A673 (cell line): ENCODE measurements at places on chromosomes 12 and 14. TPM values are rescaled to one million over a fixed set of nuclear protein-coding genes. Genes with fewer than 3 reads are reported as not detected.

TMEM121 gene
- 3.1 and 4.7 TPM in 2 replicates for total RNA-seq

C12orf42 gene
- total RNA-seq = not detected in 2 replicates

TMEM132C gene
- not detected in 2 replicates for total RNA-seq

TMEM132D gene
- total RNA-seq = not detected in 2 replicates

RASAL1 gene
- total RNA-seq = 0.32 TPM in 1 of 2 replicates, not detected in the other

GARIN6 gene
- not detected in 2 replicates for total RNA-seq

FAM90A1 gene
- total RNA-seq = not detected in 2 replicates

DNA sequence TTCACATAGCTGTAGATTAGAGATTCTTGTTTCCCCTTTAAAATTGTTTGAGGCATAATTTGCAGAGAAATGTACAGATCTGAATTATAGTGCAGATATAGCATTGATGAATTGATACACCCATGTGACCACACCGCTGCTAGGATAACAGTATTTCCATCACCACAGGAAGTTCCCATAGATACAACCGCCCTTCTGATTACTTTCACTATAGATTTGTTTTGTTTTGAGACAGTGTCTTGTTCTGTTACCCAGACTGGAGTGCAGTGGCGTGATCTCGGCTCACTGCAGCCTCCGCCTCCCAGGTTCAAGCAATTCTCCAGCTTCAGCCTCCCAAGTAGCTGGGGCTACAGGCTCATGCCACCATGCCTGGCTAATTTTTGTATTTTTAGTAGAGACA lies 8.8 kb upstream of the ASPG start:
- no peak for DNase-seq

DNA sequence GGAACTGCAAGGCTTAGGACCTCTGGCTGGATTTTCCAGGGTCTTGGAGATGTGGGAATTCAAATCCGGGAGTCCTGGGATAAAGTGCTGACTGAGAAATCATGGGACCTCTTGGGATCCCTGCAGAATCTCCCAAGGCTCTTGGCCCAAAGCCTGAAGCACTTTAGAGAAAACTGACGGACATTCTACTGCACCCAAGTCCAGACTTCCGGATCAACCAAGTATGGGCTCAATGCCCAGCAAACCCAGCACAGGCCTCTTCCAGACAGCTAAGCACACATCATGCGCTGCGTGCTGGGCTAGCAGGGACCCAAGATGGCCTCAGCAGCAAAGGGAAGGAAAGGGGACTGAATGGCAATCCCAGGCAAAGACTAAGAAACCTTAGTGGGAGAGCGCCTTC lies 85.0 kb downstream of the ACTN1 start:
- DNase-seq = no peak

- DNase-seq = no peak
Measured at GRCh38 chr14:56125772-56126636, 7.8 kb downstream of the PELI2 start.

GRCh38 chr14:85856430-85856829 lies 326.5 kb downstream of the FLRT2 start:
- no peak for DNase-seq

GRCh38 chr14:93010522-93011140 lies 87.7 kb downstream of the CHGA start:
- no peak for DNase-seq

GRCh38 chr12:11666131-11667050 lies 16.9 kb downstream of the ETV6 start:
- DNase-seq = no peak

DNA sequence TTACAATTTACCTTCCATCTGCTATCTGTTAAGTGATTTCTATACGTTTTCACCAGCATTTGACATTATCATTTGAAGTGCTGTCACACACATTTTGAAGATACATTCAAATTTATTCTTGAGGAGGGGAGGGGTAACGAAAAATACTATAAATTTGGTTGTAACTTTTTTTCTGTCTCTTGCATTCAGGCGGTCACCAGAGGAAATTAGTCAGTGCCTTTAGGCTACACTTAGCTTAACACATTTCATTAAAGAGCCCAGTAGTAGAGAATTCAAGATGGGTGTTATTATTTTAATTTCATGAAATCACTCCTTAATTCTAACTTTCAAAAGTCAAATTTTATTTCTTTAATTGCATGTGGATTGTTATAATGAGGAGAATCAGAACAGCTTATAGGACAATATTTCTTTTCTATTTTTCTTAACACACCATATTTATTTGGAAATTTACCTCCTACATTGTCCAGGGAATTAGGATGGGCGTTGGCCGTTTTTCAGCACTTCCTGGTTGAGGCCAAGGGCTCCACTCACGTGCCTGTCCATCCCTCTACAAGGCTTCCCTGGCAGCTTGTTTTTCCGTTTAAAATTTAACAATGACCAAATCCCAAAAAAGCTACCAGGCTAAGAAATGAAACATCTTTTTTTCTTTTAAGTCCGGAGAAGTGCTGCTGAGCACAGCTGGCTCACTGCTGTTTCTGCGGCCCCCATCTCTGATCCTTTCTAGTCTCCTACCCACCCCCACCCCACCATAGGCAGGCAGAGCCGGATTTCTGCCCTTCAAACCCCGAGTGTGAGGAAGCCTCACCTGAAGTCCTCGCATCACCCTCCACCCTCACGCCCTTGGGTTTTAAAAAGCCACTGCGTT lies 1.1 kb upstream of the FAR2 start:
- no peak for DNase-seq

DNA sequence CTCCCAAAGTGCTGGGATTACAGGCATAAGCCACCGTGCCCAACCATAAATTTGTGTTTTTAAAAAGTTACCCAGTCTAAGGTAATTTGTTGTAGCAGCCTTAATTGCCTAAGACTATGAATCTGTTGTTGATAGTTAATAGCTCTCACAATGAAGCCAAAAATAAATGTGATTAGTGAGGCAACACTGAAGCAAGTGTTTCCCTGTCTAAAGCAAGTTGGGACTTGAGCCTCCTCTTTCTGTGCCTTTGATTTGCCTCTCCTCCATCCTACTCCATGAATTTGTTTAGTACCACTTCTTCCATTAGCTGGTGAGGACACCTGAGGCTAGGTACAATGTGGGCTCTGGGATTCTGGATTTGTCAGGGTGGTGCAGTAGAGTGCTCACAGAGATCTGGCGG lies 36.8 kb downstream of the DAAM1 start:
- no peak for DNase-seq

GRCh38 chr12:11712491-11712890 lies 63.0 kb downstream of the ETV6 start:
- DNase-seq = no peak

GRCh38 chr12:84661786-84662185 lies 250.8 kb downstream of the SLC6A15 start:
- no peak for DNase-seq

DNA sequence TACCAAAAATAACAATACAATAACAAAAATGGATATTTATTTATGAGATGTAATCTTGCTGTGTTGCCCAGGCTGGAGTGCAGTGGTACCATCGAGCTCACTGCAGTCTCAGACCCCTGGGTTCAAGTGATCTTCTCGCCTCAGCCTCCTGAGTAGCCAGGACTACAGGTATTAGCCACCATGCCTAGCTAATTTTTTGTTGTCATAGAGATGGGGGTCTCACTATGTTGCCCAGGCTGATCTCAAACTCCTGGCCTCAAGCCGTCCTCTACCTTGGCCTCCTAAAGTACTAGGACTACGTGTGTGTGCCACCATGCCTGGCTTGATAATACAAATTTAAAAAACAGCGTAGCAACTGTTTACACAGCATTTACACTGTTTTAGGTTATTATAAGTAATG lies 23.1 kb downstream of the ARHGAP5 start:
- no peak for DNase-seq

DNA sequence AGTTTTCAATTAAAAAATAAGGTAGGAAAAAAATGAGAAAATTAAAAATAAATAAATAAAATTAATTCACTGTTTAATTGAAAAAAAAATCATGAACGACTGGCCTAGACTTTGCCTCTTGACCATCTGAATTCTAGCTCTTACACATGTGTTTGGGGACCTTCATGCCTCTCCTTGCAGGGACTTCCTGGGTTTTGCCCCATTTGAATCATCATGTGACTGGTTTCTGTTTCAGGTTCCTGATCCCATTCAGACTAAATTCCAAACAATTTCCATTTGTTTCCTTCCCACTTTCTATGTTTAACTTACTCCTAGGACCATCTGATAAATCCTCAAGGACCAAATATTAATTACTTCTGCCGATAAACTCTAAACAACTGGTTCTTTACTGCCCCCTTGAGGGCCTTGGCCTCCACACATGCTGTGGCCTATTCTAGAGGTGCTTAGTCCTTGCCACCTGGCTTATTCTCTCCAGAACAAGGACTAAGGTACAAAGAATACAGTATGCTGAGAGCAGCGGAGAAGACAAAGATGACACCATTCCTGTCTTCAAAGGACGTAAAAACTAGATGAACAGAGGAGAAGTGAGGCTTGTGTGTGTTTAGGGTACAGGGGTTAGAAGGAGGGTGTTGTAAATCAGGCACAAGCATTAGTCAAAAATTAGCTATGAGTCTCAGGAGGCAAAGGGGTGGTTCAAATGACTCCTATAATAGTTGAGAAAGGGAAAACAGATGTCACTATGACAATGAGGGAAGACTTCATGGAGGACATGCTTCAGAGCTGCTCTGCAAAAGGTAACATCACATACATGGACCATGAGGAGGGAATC lies 125.8 kb upstream of the AVPR1A start:
- DNase-seq = peak; percentile 67

GRCh38 chr14:96081767-96082400 lies 42.7 kb downstream of the C14orf132 start:
- no peak for DNase-seq

DNA sequence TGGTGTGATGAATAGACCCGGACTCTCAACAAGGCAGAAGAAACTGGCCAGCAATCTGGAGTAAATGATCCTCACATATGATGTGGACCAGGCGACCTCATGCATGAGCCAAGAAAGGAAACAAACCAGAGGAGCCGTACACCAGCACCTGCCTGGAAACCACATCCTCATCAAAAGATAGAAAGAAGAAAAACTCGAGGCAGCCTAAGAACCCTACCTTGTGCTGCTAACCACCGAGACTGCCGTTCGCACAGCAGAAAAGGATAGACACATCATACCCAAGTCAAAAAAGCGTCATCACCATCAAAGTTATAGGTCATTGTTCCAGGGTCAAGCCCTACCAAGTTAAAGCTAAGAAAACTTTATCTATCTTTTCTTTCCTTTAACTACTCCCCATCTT lies 66.7 kb downstream of the RESF1 start:
- no peak for DNase-seq

GRCh38 chr14:103638594-103638993 lies 9.6 kb downstream of the KLC1 start:
- no peak for DNase-seq

- no peak for DNase-seq
Measured at GRCh38 chr12:128690641-128691040, 133.1 kb downstream of the SLC15A4 start.

DNA sequence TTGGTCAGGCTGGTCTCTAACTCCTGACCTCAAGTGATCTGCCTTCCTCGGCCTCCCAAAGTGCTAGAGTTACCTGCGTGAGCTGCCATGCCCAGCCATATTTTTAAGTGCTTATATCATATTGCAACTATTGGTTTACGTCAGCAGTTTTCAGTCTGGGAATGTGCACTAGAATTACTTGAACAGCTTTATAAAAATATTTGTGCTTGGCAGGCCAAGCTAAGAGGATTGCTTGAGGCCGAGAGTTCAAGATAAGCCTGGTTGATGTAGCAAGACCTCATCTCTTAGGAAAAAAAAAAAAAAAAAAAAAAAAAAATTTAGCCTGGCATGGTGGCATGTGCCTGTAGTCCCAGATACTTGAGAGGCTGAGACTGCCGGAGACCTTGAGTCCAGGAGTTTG lies 17.1 kb downstream of the KIAA0586 start:
- DNase-seq = no peak

- no peak for DNase-seq
Measured at GRCh38 chr12:124391340-124392261, 96.7 kb downstream of the RFLNA start.

- DNase-seq = no peak
Measured at GRCh38 chr12:4819654-4820053, 90.1 kb upstream of the KCNA1 start.

- DNase-seq = no peak
Measured at GRCh38 chr12:6696690-6697583, 3.7 kb downstream of the PIANP start.

DNA sequence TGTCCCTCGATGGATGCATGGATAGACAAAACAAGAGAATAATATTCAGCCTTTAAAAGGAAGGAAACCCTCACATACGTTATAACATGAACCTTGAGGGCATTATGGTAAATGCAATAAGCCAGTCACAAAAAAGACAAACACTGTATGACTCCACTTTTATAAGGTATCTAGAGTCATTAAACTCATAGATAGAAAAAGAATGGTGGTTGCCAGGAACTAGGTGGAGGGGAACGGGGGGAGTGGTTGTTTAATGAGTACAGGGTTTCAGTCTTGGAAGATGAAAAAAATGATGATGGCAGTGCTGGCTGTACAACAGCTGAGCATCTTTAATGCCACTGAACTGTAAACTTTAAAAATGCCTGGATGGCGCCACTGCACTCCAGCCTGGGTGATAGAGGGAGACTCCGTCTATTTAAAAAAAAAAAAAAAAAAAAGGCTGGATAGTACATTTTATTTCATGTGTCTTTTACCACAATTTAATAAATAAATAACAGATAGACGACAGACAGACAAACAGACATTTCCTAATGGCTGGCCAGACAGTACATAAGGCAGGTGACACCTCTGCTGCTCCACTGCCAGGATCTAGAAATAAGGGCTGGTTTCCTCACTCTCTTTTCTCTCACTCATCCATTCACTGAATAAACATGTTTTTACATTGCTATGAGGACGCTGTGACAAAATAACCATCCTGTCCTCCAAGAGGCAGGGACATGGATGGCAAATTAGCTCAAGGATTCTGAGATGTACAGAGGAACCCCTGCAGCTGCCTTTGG lies 118.8 kb downstream of the FOXN3 start:
- no peak for DNase-seq

GRCh38 chr12:77229640-77230442 lies 164.5 kb upstream of the E2F7 start:
- peak; percentile 35 for DNase-seq

GRCh38 chr14:103846097-103846496 lies 1.3 kb downstream of the PPP1R13B start:
- DNase-seq = no peak

DNA sequence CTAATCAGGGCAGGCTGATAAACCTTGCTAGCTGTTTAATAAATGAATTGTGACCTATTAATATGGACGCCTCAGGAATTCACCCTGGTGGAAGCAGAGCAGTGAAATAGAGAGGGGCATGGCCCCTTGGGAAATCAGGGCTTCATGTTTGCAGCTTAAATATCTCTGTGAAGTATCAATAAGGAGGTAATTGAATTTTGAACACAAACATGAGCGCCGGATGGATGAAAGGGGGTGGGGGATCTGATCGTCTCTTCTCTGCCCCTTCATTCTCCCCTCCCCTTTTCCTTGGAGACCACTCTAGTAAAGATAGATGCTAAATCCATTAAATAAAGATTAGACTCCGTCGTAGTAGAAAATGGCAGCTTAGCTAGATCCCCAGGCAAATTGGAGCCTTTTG lies 70.5 kb downstream of the LIN52 start:
- DNase-seq = no peak

GRCh38 chr14:61525293-61526011 lies 169.9 kb upstream of the HIF1A start:
- DNase-seq = no peak
